ENCODE measurements at places on chromosomes 5 and 9.

- no peak for DNase-seq
Observed at GRCh38 chr5:118326481-118327045, 661.8 kb downstream of the DTWD2 start.

GRCh38 chr5:13250464-13251291 lies 693.8 kb downstream of the DNAH5 start:
- no peak for DNase-seq

- no peak for DNase-seq
Observed at GRCh38 chr9:32776201-32776600, 7.1 kb upstream of the TMEM215 start.

DNA sequence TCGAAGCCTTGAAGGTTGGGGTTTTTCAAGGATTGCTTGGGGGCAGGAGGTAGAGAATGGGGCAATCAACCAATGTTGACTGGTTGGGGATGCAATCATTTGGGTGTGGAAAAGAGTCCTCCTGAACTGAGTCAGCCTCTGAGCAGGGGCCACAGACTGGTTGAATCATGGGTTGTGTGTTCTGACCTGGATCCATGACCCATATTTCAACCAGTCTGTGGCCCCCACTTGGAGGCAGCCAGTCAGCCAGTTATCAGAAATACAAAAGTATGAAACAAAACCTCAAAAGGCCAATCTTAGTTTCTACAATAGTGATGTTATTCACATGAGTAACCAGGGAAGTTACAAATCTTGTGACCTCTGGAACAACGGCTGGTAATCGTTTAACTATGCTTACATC lies 81.4 kb upstream of the RANBP6 start:
- DNase-seq, result no peak

GRCh38 chr5:74200560-74200959 lies 440.0 kb downstream of the ENC1 start:
- DNase-seq, result no peak

DNA sequence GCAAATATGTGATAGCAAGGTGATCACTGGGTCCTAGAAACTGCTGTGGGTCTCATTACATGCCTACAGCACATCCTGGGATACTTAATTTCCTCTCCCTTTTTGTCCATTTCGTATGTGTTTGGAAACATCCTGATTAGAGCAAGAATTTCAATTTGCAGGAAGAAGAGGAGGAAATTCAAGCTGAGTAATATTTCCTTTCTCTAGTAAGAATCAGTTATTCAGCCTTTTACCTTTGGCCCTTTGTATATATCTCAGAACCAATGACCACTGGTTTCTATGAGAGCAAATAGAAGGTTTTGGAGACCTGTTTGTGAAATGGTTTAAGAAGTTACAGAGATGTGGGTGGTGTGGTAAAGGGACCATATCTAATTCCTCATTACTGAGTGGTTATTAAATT lies 171.6 kb downstream of the RMI1 start:
- DNase-seq, result no peak

DNA sequence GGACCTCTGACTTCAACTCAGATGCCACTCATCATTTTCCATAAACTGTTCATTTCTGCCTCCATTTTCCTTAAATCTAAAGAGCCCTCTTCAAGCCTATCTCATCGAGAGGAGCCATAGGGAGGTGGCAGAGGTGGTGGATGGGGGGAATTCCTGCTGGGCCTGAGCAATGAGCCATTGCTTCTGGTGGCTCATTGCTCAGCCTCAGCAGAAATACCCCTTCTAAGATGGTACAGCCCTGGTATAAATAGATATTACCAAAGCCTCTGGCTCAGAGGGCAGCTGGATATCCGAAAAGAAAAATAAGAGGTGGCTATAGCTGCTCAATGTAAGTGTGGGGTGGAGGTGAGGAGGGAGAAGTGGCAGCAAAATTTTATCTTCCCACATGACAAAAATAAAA lies 313.5 kb downstream of the CAAP1 start:
- no peak for DNase-seq

DNA sequence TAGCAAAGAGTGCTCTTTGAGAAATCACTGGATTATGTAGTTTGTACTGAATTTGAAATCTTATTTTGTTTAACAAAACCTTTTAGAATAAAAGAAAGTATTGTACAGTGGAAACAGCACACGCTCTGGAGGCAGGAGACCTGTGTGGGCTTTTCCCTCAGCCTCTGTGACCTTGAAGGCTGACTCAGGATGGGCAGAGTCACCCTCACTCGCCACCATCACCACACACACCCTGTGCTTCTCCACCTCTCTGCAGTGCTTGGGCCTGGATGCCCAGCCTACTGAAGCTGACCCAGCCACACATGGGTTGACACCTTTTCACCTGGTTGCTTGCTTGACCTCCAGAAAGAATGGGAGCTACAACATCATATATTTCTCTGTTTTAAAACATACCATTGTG lies 19.6 kb downstream of the ANGPTL2 start:
- DNase-seq, result no peak

DNA sequence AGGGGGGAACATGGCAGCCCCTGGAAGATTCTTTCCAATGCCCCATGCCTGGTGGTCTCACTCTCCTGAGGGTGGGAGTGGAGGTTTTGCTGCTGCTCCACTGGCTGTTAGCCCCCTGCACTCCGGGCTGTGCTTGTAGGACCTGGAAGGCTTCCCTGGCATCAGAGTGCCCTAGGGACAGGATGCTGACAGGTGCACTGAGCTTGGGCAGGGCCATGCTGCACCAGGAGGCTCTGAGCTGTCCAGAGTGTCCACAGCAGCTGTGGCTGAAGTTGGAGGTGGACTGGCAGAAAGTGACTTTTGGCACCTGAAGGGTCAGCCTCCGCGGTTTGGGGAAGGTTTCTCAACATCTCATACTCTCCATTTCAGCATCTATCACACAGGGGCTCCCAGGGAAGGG lies 249.1 kb downstream of the GADD45G start:
- no peak for DNase-seq

DNA sequence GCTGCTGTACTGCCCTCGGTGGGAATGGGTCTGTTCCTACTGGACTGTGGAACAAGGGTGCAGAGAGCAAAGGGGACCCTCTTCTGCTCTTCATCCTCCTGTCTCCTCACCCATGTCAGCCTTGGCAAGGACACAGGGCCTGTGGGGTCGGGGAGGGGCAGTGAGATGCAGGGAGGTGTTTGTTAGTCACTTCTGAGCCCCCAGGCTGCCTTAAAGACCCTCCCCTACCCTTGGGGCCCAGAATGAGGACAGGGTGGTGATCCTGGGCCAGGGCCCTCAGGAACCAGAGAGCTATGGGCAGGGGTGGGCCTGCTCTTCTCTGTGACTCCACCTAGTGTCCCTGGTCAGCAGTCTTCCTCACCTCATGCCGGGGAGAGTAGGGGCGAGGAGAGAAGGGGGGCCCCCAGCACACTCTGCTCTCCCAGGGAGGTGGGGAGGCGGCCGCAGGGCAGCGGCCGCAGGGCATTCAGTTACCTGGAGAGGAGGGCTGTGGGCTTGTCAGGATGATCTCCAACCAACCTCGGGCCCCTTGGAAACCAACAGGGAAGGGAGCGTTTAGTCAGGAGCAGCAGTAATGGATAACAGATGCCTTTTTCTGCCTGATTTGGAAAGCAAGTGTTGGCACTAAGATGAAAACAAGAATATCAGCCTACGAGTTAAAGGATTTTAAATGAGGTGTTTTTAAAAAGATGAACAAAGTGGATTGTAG lies 62.0 kb upstream of the GARNL3 start:
- DNase-seq, result no peak

- DNase-seq, result no peak
Observed at GRCh38 chr9:107036367-107036766, 173.4 kb downstream of the ZNF462 start.

GRCh38 chr9:26125693-26126092 lies 447.4 kb upstream of the TUSC1 start:
- DNase-seq, result no peak

GRCh38 chr9:136381966-136382513 lies 8.6 kb upstream of the CARD9 start:
- DNase-seq, result no peak

DNA sequence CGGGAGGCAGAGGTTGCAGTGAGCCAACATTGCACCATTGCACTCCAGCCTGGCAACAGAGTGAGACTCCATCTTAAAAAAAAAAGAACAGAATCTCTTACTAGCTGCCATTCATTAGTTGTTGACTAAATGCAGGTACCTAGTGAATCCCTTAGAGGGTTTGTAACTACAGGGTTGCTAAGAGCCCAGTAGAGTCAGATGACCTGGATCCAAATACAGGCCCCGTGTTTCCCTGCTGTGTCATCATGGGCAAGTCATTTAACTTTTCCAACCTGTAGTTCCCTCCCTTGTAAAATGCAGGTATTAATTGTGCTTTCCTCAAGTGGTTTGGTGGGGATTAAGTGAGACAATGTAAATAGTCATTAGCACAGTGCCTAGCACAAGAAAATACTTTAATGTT lies 32.8 kb downstream of the PLAC8L1 start:
- no peak for DNase-seq

All from LNCaP clone FGC (cell line).